ENCODE measurements at places on chromosomes 4 and X.

- no peak for DNase-seq
These were observed 222.6 kb downstream of the SPIN4 start for GRCh38 chrX:63128509-63128908.

GRCh38 chr4:13537011-13537831 lies 7.1 kb downstream of the NKX3-2 start:
- DNase-seq, result no peak

DNA sequence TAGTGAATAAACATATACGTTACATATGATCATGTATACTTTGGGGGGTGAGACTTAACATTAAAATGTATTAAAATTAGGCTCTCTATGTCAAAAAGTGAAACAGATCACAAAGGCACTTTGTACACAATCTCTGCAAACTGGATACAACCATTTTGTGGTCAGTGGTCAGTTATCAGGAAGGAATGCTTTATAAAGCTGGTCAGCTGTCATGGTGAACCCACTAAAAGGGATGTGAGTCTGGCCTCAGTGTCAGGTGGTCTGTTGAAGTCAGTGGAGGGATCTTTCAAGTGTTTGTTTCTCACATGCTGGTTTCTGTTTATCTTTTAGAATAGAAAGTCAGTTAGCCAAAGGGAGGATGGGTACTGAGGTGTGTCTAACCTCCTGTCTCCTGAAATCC lies 875.5 kb upstream of the INTU start:
- DNase-seq, result no peak

DNA sequence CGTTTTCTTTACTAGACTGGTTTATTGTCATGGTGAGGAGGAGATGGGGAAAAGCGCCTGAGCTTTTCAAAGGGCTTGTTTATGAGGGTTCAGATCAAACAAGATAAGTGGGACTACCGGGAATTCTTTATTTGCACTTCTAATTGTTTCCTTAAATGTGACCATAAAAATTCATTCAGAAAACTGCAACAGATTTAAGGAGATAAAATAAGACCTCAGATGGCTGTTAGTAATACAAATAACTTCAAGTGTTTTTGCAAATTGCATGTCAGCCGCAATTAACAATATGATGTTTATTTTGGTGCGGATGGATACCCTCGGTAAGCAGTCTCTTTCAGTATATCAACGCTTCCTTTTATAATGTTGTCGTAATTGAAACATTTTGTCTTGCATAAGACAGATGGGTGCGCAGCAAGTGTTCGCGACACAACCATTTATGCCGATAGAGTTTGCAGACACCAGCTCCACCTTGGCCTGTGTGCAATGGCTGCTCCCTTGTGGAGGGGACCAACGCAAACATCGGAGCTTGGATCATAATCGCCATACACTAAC lies 151.0 kb downstream of the C4orf33 start:
- no peak for DNase-seq

DNA sequence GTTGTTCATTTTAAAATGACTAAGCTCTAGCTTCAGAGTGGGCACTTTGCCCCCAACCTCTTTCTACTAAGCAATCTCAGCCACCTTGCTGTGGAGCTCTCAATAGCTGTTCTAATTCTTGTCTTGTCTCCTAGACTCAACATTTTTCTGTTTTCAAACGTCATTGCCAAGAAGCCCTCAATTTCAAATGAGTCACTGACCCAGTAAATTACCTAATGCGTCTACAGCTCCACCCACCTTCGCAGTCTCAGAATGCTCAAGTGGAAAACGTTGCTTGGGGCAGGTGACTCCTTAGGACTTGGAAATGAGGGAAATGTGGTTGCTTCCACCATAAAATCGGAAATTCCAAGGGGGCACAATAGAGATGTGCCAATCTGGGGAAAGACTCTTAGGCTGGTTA lies 59.0 kb downstream of the ING2 start:
- DNase-seq, result peak; percentile 46

- DNase-seq, result no peak
These were observed 1371.4 kb downstream of the ADGRL3 start for GRCh38 chr4:62571494-62571893.

- DNase-seq, result no peak
These were observed 74.4 kb upstream of the IRF2 start for GRCh38 chr4:184548648-184549341.

DNA sequence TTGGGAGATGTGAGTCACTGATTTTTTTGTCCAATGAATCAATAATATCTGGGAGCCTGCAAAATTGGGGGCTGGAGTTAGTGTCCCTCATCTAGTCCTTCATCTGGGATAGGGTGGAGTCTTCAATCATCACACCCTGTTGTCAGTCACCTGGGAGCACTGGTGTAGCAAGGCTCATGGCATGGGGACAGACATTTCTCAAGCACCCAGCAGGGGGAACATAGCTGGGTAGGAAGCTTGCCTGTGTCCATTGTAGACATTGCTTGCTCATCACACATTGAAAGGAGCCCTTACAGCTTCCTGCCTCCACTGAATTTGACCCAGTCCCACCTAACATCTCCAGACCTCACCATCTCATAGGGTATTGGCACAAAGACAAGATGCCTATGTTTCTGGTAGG lies 61.2 kb downstream of the SEL1L3 start:
- DNase-seq, result no peak

DNA sequence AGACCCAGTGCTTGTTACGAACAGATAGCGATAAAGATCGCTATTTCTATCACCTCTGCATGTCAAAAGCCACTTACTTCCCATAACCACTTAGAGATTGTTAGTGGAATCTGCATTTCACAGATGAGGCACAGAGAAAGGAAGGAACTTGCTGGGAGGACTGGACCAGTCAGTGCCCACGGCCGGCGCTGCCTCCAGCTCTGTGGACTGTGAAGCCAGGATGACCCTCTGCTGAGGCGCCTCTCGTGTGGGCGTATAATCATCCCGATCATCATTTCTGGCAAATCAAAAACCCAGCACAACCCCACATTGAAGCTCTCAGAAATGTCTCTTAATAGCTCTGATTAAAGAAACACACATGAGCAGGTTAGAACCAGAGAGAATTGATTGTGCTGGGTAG lies 61.5 kb upstream of the ADRA2C start:
- no peak for DNase-seq

DNA sequence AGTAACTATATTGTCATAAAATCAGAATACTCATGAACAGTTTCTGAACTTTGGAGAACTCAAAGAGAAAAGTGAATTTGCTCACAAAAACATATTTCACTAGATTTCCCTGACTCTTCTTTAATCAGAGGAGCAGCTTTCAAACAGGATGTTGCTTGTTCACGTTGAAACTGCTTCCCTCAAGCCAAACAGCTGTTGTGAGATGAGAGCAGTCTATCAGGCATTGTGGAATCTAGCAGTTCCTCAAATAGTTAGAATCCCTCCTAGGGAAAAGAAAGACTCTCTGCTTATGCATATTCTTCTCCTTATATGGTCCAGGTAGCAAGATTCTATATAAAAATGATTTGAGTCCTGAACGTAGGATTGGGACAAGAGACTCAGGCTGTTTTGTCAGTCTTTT lies 1012.1 kb downstream of the FAM133A start:
- DNase-seq, result no peak

DNA sequence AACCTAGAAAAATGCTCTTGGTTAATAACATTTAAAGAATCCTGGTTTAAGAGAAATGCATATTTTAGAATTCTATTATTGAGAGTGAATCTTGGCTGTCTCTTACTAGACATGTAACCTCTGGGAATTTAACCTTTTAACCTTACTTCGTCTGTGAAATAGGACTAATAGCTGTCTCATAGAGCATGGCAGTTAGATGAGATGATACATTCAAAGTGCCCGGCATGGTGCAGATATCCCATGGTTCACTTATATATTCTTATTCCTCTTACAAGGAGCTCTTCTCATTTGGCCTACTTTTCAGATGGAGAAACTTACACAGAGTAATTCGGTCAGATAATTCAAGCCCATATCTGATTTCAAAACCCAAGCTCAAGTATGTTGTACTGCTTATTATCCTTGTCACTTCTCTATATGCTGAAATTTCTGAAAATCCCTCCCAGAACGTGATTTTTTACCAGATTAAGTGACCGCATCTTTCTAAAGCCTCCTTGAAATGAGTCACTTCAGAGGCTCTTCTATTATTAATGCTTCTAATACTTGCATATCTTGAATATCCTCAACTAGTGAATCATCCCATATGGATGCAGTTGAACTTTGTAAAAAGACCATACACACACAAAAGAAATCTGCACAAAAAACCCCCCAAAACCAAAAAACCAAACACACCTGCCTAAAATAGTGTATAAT lies 4.9 kb downstream of the CDKN2AIP start:
- peak; percentile 55 for DNase-seq

DNA sequence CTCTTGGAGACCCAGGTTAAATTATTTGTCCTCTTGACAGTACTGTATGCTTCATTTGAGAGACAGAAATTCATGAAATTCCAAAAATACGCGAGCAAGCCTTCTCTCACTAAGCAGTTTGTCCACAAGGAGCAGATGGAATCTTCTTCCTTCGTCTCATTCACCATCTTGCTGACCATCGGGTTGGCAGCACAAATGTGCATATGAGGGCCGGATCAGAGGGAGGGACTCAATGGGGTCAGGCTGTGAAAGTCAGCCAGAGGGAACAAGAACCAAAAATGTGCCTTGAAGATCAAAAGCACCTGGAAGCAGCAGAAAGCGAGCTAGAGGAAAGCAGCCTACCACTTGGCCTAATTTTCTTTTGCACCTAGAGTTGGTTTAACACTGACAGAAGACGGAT lies 16.4 kb downstream of the NHSL2 start:
- DNase-seq, result no peak

DNA sequence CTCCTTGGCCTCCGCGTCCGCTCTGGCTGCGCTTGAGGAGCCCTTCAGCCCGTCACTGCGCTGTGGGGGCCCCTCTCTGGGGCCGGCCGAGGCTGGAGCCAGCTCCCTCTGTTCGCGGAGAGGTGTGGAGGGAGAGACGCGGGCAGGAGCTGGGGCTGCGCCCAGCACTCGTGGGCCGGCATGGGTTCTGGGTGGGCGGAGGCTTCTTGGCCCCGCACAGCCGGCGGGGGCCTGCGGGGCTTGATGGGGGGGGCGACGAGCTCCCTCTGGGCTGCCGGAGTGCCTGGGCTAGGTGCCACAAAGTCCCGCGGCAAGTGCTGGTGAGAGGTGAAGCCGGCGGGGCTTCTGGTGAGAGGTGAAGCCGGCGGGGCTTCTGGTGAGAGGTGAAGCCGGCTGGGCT lies 61.9 kb downstream of the ANKRD50 start:
- DNase-seq, result no peak

GRCh38 chrX:150084496-150085229 lies 146.4 kb upstream of the EOLA2 start:
- DNase-seq, result no peak

- DNase-seq, result no peak
These were observed 168.6 kb downstream of the AFAP1 start for GRCh38 chr4:7771056-7771455.

- DNase-seq, result no peak
These were observed 12.7 kb downstream of the ADGRL3 start for GRCh38 chr4:61212788-61213187.

DNA sequence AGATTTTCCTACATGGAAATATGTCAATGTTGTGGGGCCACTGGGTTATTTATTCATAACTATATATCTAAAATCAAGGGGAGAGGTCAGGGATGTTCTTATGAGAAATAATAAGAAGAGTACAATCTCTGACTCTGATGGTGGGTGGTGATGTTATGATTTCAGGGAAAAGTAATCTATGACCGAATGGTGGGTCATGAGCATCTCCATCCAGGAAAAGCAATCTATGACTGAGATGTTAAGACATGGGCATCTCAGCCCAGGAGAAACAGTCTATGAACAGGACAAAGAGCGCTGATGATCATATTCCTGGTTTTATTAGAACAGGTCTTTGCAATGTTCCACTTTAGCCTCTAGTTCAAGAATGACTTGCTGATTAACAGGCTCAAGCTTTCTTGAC lies 137.1 kb downstream of the ARSF start:
- DNase-seq, result no peak

DNA sequence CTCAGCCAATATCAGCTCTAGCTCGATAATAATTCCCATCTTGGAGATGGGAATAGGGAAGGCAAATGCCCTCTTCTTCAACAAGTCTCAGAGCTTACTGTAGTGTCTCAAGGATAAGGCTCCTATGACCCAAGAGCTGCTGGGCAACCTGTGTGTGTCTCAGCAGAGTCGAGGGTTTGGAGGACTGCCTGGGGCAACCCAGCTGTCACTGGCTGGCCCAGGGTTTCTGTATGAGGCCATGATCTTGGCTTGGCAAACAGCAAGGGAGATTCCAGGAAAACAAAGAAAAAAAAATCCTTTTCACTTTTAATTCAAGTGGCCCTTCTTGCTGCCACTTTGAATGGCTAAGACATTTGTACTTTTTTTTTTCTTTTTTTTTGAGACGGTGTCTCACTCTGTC lies 34.4 kb downstream of the TMSB4X start:
- peak; percentile 51 for DNase-seq

GRCh38 chr4:40003986-40004385 lies 26.3 kb upstream of the PDS5A start:
- DNase-seq, result peak; percentile 83

DNA sequence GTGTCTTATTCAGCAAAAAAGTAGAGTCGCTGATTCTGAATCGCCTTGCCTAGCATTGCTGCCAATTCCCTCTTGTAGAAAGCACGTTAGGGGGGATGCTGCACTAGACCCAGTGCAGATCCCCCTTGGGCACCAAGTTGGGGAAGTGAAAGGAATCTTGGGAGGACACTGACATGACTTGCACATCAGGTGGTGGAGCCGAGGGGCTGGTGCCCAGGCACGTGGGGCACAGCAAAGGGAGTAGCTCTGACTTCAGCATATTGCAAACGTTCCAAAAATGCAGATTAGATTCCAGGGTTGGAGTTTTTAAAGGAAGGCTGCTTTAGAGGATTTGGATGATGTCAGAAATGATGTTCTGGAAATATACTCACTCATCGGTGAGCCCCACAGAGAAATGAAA lies 47.4 kb upstream of the GPM6B start:
- DNase-seq, result no peak

- DNase-seq, result no peak
These were observed 851.4 kb upstream of the AGA start for GRCh38 chr4:178293601-178294000.

DNA sequence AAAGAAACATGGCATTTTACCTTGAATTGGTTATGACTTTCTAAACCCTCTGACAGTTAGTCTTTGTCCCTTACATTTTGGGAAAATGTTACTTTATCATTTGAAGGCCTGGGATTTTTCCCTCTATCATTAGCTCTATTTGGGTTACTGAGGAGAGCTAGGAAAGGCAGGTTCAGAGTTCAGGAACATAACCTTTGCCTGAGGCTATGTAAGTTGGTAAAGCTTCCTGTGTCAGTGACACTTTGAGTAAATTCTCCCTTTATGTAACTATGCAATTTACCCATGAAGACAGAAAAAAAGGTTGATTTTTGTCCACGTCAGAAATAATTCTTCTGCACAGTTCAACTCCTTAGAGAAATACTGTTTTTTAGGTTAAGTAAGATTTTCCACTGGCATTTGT lies 171.8 kb upstream of the NRK start:
- no peak for DNase-seq
